AML-193 (cell line): ENCODE measurements at places on chromosomes 12 and 14.

GRCh38 chr12:103783744-103784664, 57.0 kb downstream of the NT5DC3 start:
- no peak for DNase-seq

GRCh38 chr12:29149691-29150281, 708 bp downstream of the FAR2 start:
- DNase-seq, result no peak

DNA sequence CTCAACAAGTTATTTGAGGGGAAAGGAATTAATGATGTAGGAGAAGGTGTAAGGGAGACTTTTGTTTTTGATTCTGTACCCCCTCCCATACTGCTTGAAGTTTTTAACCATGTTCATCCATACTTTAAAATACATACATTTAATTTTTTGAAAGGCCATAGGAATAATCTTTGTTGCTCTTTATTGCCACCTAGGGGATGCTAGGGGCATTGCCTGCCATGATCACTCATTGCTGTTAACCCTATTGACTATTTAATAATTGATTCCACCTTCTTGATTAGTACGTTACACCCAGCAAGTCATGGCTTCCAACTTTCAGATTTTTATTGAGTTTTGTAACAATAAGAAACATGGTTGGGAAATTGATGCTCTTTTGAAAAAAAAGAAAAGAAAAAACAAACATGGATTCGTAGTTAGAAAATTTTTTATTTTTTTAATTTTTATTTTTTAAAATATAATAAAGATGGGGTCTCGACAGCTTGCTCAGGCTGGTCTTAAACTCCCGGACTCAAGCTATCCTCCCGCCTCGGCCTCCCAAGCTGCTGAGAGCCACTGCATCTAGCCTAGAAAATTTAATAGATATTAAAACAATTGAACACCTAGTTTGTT, 8.5 kb upstream of the PRKAB1 start:
- peak; percentile 39 for DNase-seq

DNA sequence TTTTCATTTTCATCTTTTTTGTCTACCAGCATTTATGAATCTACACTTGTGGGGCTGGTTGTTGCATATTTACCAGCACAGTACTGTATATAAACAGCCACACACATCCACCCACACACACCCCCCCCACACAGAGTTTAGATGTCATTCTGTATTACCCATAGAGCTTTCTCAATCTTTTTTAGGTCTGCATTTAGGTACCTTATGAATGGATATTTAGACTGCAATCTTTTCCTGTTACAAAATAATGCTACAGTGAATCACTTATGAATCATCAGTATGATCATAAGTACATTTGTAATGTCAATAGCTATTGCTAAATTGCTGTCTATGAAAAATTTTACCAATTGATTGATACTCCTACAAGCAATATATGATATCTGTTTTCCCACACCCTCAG, 67.3 kb upstream of the STK38L start:
- DNase-seq, result peak; percentile 57

- no peak for DNase-seq
Measured at GRCh38 chr12:13539051-13539450, 342.5 kb downstream of the EMP1 start.

DNA sequence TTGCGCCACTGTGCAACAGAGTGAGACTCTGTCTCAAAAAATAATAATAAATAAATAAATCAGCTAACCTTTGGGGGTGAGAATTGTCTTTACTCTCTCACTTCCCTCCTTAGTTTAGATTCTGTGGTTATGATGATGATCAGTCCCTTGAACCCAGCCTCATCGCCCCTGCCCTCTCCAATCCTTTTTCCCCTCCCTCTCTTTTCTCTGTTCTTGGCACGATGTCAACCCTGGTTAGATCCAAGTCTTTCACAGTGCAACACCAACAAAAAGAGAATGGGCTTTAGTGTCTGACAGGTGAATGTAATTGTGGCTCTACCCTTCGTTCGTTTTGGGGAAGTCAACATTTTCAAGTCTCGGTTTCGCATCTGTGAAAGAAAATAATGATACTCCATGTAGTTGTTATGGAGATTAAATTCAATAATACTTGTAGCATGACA, 59.0 kb downstream of the NTN4 start:
- no peak for DNase-seq

- no peak for DNase-seq
Measured at GRCh38 chr14:95136631-95137030, 20.7 kb downstream of the DICER1 start.

GRCh38 chr14:50085570-50086320, 30.6 kb downstream of the VCPKMT start:
- no peak for DNase-seq

DNA sequence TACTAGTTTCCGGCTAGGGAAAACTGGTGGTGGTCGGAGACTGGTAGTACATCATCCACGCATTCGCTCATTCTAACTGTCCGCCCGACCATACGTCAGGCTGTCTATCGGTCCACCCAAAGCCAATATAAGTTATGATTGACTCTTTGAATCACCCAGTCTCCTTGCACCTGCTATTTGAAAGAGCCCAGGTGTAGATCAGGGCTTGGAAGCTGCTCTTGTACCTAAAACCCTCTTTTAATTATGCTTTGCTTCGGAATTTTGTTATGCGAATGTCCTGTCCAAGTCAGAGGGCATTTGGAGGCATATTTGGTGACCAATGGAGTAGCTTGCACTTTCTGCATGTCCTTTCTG, 5.7 kb upstream of the NKX2-1 start:
- DNase-seq, result no peak

DNA sequence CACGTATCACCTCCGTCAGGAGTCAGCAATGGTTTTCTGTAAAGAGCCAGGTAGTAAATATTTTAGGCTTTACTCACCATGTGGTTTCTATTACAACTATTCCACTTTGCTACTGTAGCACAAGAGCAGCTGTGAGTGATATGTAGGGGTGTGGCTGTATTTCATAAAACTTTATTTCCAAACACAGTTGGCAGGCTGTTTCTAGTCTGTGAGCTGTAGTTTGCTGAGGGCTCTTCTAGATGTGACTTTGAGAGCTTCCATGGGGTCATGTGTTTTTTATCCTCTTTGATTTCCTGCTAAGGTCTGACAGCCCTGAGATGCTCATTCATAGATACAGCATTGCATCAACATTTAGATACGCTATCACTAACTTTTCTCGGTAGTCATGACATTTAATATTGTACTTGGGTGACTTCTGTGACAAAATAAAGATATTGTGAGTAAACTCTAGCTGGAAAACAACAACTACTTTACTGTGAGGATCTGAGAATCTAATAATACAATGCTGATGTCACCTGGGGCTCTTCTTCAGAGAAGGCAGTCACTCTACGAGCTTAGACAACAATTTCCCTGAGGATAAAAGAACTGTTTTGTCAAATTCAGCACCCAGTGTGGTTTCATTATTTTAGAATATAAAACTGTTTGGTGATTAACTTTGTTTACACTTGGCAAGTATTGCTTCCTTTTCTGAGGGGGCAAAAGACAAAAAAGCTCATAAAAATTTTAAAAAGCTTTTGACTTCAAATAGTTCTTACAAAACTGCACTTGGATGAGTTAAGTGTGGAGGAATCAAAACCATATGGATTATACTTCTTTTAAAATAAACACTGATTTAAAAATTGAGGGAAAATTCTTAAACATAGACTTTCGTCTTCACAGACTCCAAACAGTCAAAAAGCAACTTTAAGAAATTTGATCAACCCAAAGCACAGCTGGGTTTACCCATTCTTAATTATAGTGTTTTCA, 231.2 kb upstream of the DCN start:
- no peak for DNase-seq

GRCh38 chr12:39722504-39722903, 102.9 kb upstream of the ABCD2 start:
- DNase-seq, result no peak

DNA sequence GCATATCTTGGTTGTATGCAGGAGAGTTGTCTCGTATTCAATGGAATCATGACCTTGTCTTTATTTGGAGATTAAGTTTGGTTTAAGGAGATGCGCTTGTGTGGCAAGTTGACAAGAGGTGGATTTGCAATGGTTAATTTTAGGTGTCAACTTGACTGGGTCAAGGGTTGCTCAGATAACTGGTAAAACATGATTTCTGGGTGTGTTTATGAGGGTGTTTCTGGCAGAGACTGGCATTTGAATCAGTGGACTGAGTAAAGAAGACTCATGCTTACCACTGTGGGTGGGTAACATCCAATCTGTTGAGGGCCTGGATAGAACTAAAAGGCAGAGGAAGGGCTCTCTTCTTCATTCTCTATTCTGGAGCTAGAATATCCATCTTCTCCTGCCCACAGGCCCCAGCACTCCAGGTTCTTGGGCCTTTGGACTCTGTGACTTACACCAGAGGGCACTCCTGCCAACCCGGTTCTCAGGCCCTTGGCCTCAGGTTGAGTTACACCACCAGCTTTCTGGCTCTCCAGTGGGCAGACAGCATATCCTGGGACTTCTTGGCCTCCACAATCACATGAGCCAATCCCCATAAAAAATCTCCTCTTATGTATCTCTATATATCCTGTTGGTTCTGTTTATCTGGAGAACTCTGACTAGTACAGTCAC, 141.5 kb upstream of the ARID2 start:
- no peak for DNase-seq

GRCh38 chr12:58310809-58311622, 369.6 kb downstream of the ATP23 start:
- no peak for DNase-seq

GRCh38 chr14:99063620-99064225, 208.3 kb downstream of the BCL11B start:
- no peak for DNase-seq

GRCh38 chr14:104698688-104699425, 9.4 kb downstream of the INF2 start:
- DNase-seq, result no peak

- no peak for DNase-seq
Measured at GRCh38 chr14:59292921-59293534, 104.6 kb downstream of the DAAM1 start.

GRCh38 chr12:64082866-64083268, 139.2 kb downstream of the KICS2 start:
- DNase-seq, result no peak

- DNase-seq, result no peak
Measured at GRCh38 chr14:103597623-103598377, 31.2 kb upstream of the KLC1 start.

- DNase-seq, result no peak
Measured at GRCh38 chr12:42886160-42886559, 296.6 kb upstream of the PRICKLE1 start.

DNA sequence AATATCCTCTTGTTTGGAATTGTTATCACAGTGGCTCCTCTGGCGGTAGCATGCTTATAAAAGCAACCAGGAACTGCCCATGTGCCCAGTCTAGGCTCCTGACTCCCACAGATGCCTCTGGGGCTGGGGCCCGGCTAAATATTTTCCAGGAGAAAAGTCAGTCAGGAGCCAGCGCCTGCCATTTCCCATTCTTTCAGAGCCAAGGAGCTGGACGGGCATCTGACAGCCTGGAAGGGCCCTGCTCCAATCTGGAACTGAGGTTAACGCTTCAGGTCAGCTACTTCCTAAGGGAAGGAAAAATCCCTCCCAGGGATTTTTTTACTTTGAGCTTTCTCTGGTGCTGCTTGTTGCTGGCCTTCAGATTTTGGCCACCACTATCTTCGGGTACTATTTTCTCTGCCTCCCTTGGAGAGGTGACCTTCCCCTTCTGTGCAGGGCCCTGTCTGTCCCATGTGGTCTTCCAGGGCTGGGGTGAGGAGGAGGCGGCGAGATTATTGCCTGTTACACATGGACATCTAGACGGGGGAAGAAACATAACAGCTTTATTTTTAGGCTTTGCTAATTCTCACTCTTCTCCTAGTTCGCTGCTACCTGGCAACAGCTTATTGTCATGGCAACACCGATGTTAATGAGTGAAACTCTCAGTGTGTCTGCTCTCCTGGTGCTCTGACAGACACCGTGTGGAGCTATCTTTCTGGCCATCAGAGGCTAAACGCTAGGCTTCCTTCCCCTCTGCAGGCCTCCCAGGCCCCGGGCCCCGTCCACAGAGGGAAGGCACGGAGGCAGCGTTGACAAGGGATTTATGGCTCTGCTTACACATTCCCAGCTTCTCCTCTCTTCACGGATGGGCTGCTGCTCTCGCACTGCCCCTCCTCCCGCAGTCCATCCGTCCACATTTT, 160.4 kb downstream of the CACNA1C start:
- DNase-seq, result no peak

GRCh38 chr14:52402812-52403526, 88.9 kb downstream of the PTGER2 start:
- DNase-seq, result peak; percentile 51

GRCh38 chr12:56718149-56718548, 7.0 kb downstream of the NACA start:
- DNase-seq, result no peak

- DNase-seq, result no peak
Measured at GRCh38 chr14:24063263-24063836, 8.0 kb upstream of the CPNE6 start.

DNA sequence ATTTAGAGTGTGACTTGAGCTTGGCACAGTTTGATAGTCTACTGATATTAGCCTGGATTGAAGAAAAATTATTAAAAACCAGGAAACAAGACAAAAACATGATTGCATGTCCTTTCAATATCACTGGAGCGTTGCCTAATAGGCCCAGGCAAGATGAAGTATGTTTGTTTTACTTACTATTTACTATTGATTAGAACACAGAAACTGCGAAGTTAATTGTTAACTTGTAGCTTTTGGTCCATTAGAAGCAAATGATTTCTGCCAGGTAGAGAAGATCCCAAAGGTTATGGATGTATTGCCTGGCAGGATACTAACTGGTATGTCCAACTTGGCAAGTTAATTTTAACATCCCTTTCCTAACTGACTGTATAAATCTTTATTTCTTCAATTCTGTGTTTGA, 268.9 kb downstream of the ETNK1 start:
- DNase-seq, result no peak

- DNase-seq, result no peak
Measured at GRCh38 chr12:82655751-82656150, 31.0 kb upstream of the TMTC2 start.

- DNase-seq, result no peak
Measured at GRCh38 chr14:66649498-66649897, 141.6 kb downstream of the GPHN start.

DNA sequence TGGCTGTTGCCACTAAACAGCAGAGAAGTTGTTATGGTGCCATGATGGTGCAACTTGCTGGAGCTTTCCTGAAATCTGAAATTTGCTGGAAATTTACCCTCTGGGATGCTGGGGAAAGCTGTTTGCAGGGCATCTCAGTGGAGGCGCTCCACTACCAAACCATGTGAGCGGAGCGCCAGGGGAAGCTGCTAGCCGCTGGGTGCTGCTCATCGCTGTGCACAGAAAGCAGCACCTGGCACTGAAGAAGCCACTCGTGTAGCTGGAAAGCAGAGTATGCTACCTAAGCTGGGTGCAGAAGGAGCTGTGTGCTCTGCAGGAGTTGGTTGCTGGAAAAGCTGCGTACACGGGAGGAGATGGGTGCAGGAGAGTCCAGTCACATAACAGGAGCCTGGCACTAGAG, 53.0 kb downstream of the MSRB3 start:
- DNase-seq, result no peak

- no peak for DNase-seq
Measured at GRCh38 chr14:93456356-93456755, 25.6 kb downstream of the UNC79 start.
